ENCODE measurements at places on chromosomes 12 and 14.

DNA sequence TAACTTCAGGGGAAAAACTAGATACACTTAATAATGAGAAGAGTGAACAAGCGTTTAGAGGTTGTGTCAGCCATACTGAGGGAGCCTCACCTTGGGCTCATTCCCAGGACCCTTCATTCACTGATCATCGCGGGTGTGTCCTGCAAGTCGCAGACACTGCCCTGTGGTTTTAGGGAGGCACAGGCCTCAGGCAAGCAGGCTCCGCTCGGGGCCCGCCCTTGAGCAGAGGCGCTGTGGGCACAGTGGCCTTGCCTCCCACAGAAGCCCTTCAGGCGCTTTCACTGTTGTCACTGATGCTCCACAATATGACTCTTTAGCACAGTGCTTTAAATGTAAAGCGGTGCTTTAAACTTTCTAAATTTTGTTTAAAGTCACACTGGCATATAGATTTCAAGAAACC is 67.4 kb downstream of the DDX51 start:
- no peak for DNase-seq

DNA sequence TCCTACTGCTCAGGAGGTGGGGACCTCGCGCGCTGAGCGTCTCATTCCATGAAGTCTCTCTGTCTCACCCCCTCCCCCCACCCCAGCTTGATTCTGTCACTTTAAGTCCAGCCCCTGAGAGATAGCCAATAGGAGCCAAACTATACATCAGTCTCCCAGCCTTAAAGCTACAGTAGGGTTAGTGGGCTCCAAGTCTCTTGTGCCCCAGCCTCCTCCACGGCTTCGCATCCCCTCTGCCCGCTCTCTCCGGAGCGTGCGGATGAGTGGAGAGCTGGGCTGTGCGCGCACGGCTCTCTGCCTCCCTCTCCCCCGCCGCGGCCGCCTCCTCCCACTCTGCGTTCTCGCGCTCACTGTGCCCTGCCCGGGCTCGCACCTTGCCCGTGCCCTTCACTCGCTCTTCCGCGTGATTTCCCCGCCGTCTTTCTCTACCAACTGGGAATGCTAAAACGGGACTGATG is at the start of gene ESRRB:
Gene ESRRB (plus strand): TSS at position 191 of the 458 bp plus-strand sequence. CDS start 265 bp downstream, at position 456.
- no peak for DNase-seq

- DNase-seq, result no peak
Observed at GRCh38 chr14:78345131-78345744, 175.1 kb downstream of the NRXN3 start.

DNA sequence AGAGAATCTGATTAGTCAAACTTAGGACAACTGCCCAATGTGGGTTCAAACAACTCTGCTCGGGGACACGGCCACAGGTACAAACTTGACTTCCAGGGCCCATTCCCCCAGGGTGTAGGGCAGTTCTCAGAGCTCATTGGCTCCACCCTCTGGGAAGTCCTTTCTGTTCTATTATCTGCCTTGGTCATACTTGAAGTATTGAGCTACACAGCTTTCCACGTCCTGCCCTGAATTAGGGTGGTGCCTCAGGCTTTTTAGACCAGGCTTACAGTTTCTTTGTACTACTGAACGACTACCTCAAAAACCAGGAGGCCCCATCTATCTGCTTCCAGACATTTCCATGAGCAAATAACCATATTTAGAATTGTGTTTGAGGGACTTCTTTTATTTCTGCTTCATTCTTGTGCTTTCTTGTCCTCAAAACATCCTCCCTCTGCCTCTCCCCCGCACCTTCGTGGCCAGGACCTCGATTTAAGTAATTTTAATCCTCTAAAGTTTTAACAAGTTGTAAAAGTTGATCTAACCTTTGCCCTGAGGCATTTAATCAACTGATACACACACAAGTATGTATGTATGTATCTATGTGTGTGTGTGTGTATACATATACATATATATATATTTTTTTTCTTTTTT is 281.7 kb upstream of the AMIGO2 start:
- DNase-seq, result no peak

GRCh38 chr14:54003064-54003463 is 46.4 kb upstream of the BMP4 start:
- DNase-seq, result no peak

GRCh38 chr14:39432619-39433451 is 602 bp upstream of the FBXO33 start:
- peak; percentile 11 for DNase-seq

GRCh38 chr14:28719130-28719529 is 47.5 kb upstream of the FOXG1 start:
- DNase-seq, result no peak

- DNase-seq, result peak; percentile 67
Observed at GRCh38 chr14:54312166-54312801, 84.5 kb upstream of the CDKN3 start.

DNA sequence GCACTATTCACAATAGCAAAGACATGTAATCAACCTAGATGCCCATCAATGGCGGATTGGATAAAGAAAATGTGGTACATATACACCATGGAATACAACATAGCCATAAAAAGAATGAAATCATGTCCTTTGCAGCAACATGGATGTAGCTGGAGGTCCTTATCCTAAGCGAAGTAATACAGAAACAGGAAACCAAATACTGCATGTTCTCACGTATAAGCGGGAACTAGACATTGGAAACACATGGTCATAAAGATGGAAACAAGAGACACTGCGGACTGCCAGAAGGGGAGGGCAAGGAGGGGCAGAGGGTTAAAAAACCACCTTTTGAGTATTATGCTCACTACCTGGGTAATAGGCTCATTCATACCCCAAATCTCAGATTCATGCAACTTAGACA is 234.1 kb upstream of the PLXNC1 start:
- no peak for DNase-seq

- no peak for DNase-seq
Observed at GRCh38 chr12:57892232-57892972, 45.9 kb upstream of the CTDSP2 start.

DNA sequence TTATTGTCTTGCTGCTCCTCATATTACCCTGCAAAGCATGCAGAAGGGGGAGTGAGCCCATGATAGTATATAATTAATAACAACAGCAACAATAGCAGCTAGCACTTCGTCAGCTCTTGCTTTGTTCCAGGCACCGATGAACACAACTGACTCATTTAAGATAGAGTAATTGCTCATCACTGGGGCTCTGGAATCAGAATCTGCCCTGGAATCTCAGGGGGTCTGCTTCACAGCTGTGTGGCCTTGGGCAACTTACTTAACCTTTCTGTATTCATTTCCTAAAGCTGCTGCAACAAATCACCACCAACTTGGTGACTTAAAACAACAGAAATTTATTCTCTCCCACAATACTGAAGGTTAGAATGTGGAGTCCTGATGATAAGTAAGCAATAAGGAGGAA is 55.0 kb upstream of the PSMC1 start:
- DNase-seq, result no peak

GRCh38 chr12:132904718-132905328 is 17.4 kb upstream of the CHFR start:
- no peak for DNase-seq

DNA sequence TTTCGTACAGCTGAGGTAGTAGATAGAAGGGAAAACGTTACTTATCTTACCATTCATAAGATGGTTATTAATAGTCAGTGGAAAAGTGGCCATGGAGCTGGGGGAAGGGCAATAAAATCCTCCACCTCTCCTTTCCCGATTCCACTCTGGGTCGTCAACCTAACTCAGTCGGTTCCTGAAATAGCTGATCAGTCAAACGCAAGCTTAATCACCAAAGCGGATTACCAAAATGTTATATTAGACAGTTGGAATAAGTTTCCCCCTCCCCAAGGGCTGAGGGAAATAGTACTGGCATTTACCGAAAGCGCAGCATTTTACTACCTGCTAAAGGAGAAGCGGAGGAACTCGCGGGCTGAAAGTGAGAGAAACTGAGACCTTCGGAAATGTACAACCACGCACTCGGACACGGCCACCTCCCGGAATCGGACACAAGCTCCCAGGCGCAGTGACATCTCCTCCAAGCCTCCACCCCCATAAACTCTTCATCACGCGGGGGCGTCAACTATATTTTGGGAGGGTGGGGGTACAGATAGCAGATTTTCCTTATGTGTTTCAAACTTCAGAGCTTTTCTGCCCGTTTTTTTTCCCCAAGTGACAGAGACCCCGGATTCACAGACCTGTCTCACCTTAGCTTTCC is 1.2 kb downstream of the PPM1H start:
- DNase-seq, result no peak

DNA sequence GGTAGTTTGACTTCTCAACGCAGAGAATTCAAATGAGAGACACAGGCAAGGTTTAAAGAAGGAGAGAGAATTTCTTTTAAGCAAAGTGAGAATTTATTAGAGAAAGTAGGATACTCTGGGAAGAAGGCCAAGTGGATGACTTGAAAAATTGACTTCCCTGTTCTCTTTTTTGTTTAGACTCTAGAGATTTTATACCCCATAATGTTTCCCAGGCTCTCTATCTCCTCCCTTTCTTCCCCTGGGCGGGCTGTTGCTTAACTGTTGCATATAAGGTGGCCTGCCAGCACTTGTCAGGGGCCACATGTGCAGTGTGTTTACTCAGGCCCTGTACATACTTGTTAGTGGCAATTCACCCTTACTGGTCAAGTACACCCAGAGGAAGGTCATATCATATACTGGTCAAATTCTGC is 403.7 kb downstream of the SLC6A15 start:
- no peak for DNase-seq

DNA sequence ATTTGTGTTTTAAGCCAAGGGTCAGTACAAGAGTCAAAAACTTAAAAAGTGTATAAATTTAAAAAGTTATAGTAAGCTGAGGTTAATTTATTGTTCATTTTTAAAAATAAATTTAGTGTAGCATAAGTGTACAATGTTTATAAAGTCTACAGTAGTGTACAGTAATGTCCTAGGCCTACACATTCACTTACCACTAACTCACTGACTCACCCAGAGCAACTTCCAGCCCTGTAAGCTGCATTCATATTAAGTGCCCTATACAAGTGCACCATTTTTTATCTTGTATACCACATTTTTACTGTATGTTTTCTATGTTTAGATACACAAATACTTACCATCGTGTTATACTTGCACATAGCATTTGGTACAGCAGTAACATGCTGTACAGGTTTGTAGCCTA is 37.7 kb downstream of the GPR137C start:
- no peak for DNase-seq

GRCh38 chr12:3133405-3133783 is 56.2 kb downstream of the TSPAN9 start:
- DNase-seq, result no peak

GRCh38 chr12:53219956-53220693 is 11.9 kb downstream of the RARG start:
- no peak for DNase-seq

GRCh38 chr12:15278816-15279658 is 43.3 kb upstream of the PTPRO start:
- DNase-seq, result peak; percentile 49

DNA sequence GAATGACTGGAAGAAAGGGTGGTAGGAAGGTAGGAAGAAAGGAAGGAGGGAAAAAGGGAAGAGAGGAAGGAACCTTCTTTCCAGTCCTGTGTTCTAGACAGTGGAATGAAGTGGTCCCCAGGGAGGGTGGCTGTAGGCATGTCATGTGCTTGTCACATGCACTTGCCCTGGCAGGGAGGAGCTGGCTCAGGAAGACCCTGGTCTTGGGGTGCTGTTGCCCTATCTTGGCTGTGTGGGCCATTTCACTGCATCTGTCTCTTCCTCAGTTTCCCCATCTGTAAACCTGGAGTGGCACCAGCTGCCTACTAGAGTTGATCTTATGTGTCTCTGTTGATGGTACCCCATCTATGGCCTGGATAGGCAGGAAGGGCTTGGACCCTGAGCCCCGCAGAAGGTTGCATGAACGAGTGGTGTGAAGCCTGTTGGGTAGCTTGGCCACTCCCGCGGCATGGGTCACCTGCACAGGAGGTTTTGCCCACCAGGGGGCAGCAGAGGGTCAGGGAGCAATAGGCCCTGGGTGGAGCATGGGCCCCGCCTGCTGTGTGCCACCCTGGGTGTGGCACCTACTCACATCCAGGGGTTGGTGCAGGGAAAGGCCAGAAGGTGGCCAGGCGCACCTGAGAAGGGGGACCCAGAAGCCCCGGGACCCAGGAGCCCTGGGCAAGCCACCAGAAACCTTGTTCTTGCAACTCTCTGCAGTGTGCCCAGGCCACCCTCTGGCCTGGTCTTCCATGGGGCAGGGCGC is 25.1 kb downstream of the MEG3 start:
- DNase-seq, result no peak

- DNase-seq, result no peak
Observed at GRCh38 chr14:61219673-61220072, 61.5 kb downstream of the TMEM30B start.

DNA sequence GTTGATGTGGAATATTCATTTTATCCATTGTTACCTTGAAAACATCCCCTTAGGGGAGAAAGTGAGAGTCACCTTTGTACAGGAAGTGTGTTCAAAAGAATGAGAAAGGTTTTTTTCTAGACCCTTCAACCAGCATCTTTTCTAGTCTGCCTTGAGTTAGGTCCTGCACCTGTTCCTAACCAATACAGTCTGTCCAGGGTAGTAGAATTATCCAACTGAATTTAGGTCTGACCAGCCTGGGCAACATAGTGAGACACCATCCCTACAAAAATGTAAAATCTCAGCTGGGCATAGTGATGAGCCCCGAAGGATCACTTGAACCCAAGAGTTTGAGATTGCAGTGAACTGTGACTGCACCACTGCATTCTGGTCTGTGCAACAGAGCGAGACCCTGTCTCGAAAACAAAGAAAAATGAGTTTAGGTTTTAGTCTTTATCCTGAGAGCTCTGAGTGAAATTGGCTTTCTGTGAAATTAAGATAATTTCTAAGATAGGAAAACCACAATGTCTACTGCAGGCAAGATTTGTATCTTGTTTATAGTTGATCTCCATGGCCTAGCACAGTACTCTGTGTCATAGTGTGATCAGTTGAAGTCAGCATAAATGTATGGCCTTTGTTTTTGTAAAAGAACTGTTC is 25.2 kb downstream of the ARHGAP5 start:
- no peak for DNase-seq

DNA sequence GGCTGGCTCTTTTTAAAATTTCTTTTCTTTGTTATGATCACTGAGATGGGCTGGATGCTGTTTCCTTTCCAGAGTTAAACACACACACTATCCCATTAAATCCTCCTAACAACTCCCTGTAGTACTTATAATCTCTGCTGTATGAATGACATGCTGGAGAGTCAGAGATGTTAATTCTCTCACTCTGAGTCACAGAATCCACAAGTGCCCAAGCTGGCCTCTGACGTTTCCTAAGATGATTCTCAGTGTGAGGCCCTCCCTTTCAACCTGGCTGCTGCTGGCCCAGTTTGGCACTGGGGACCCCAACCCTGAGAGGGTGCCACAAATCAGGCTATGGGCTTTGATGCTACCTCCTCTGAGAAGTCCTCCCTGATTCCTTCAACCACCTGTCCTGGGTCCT is 5.4 kb downstream of the NOS1 start:
- no peak for DNase-seq

GRCh38 chr12:58097741-58098140 is 156.4 kb downstream of the ATP23 start:
- no peak for DNase-seq

- DNase-seq, result no peak
Observed at GRCh38 chr12:67471810-67472209, 176.7 kb upstream of the DYRK2 start.

Measured in AG09319 (cell line).